Esophagus squamous epithelium (tissue), 5 donors: ENCODE measurements at places on chromosomes 7 and 10.

DNA sequence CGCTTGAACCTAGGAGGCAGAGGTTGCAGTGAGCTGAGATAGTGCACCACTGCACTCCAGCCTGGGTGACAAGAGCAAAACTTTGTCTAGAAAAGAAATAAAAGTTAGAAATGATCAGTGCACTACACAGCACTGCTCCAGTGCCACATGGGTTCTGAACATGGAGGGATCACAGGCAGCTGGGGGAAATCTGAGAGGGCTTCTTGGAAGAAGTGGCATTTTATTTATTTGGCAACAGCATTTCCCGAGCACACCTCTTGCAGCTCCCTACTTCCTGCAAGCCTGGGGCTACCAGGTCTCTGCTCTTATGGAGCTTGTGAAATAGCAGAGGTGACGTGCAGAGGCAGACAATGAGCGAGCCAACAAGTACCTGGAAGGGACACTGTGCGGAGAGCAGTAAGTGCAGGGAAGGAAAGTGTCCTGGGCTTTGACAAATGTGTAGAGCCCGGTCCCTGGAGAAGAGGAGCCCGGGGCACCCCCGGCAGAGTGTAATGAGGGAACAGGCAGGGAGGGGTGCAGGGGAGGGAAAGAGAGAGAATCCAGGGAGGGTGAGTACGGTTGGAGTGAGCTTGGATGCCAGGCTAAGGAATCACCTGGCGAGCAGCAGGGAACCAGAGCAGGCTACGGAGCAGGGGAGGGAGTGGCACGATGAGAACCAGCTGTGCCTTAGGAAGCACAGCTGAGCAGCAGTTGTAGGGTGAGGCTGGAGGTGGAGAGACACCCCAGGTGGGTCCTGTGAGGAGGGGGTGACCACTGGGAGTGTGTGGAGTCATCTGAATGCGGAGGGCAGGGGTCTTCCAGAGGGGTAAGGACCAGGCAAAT, 104.6 kb upstream of the CTBP2 start:
- no peak for DNase-seq

DNA sequence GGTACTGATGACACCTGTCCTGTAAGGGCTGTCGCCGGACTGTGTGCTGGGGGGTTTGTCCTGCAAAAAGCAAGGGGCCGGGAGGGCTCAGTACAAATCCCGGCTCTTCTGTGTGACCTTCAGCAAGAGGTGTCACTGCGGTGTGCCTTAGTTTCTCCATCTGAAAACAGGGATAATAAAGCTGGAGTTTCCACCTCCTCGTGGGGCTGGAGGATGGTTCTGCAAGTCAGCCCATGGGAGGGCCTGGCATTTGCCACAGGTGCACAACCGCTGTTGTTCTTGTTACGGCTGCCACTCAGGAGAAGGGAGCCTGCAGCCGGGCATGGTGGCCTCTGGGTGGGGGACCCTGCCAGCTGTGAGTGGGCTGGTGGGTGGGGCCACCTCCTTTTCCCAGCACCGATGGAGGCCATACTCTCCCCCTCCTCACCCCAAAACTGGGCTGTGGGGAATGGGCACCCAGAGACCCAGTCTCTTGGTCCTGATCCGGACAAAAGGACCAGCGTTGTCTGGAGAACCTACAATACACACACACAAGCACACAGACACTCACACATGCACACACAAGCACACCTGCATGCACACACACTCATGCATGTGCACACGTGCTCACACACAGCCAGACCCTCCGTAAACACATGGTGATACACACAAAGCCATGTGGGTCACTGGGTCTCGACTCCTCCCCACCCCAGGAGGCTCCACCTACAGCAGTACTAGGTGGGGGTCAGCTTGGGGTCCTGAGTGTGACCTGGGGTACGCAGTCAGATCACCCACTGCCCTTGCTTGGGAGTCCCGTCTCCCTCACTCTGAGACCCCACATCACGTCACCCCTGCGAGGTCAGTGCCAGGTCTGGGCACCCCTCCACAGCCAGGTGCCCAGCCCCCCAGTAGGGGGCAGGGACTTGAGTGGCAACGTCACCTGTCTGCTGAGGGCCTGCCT, 34.1 kb downstream of the ELFN1 start:
- no peak for DNase-seq

DNA sequence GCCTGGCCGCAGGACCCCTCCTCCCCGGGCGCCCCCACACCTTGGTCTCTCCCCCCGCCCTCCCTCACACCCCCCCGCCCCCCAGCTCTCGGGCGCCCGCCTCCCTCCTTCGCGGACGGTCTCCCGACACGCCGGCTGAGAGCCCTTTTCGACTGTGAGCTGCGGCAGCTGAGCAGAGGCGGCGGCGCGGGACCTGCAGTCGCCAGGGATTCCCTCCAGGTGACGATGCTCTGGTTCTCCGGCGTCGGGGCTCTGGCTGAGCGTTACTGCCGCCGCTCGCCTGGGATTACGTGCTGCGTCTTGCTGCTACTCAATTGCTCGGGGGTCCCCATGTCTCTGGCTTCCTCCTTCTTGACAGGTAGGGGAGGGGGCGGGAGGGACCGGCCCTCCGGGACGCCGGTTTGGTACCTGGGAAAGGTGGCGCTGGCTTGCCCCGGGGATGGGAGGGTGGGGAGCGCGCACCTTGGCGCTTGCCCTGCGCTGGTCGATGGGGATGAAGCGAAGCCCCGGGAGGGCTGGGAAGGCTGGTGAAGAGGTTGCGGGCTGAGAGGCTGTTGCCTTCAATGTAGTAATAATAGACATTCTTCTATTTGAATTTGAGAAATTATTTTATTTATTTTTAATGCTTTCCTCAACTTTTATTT, at the start of gene BMPER:
BMPER (plus strand) TSS at position 151 of the 644 bp plus-strand sequence; CDS start at position 226, 75 bp downstream.
- no peak for DNase-seq

GRCh38 chr10:73099141-73099540, 2.5 kb upstream of the P4HA1 start:
- DNase-seq: no peak

GRCh38 chr10:122655524-122656307, 43.9 kb downstream of the C10orf120 start:
- no peak for DNase-seq

GRCh38 chr10:7409732-7410168, 1.1 kb downstream of the SFMBT2 start:
- DNase-seq: no peak

DNA sequence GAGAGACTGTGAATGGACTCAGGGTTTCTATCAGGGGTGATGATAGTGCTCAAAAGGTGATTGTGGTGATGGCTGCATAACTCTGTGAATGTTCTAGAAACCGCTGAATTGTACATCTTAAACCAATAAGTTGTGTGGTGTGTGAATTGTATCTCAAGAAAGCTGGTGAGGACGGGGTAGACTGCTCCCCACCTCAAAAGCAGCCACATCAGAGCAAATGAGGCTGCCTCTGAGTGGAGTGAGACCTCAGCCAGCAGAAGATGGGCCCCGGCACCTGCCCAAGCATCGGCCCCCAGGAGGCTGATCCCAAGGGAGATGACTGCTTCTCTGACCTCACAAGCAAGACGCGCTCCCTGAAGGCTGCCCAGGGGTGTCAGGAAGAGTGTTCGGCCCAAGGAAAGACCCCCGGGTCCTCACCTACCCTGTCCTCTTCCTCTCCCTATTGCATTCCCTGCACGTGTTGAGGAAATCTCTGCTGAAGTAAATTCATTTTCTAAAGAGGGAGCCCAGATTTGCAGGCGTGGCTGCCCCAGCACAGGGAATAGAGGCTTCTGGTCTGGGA, 279.3 kb upstream of the SHH start:
- no peak for DNase-seq

DNA sequence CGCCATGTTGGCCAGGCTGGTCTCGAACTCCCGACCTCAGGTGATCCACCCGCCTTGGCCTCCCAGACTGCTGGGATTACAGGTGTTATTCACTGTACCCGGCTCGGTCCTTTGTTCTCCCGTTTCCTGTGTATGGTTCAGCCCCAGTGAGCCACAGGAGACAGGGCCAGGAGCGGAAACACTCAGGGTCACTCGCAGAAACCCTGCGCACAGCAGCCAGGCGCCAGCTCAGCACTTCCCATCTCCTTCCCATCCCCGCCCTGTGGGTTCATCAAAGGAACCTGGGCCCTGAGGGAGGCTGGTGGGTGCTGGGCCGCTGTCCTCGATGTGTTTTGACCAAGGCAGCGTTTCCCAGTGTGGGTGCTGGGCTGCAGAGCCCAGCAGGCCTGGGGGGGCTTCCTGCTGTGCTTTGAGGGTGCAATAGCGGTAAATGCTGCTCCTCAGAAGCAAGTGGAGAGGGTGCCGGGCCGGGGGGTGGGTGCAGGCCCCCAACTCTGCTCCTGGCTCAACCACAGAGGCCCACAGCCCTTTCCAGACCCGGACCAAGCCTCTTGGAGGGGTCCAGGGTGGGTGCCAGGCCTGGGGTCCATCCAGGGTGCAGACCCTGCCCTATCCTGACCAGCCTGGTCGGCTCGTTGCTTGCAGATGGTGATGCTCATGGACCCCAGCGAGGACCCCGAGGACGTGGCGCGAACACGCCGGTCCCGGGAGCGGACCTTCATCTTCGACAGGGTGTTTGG, 15.3 kb upstream of the CHST12 start:
- no peak for DNase-seq

DNA sequence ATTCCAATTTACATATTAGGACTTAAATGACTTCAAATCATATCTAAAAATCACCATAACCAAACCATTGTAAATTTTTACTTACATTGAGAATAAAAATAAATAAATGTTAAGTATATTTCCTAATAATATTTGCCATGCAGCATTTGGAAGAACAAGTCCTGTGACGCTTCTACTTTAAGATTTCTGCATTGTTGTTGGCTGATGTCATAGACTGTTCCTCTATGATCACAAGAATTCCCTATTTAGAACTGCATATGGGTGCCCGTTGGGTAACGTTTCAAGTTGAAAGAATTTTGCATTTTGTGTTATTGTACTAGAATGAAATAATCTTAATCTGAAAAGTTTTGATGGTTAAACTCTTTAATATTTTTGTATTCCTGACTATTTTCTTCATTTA, 5.1 kb upstream of the ITGB1 start:
- no peak for DNase-seq

DNA sequence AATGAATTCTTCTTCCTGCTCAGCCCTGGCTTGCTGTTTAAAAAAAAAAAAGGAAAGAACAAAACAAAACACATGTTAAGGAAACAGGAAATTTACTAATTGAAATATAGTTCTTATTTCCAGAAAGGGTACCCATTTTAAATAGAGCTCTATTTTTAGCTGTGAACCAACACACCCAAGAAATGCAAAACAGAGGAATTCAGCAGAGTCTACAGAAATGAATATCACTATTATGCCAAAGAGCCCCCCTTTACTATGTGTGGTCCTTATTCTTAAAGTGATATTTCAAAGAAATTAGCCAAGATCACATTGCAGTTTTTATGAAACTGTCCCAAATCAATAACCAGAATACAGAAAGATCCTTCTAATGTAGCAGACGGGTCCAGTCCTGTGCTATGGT, 53.7 kb downstream of the CCDC6 start:
- no peak for DNase-seq

DNA sequence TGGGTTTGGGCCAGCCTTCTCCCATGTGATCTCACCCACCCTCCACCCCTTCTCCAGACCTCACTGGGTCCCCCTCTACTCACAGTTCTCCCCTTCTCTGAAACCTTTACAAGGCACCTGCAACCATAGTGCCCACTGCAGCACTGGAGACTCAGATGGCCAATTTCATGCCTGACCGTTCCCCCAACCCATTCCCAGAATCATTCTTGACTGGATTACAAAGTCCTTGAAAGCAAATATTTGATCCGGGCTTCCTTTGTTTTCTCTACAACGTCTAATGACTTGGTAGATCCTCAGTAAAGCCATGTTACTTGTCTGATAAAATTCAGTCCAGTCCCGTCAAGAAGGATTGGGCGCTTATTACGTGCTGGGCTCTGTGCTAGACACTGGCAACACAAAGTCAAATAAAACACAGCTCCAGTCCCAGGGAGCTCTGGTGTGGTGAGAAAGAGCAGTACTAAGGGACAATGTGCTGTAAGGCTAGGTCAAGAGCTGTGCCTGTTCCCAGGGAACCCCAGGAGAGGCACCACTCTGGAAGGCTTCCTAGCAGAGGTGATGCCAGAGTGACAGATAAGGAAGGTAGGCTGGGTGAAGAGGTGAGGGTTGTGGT, 36.5 kb downstream of the SH3PXD2A start:
- DNase-seq: no peak

GRCh38 chr7:65902306-65902705, 29.4 kb downstream of the VKORC1L1 start:
- DNase-seq: no peak

GRCh38 chr7:149459540-149460452, 1.1 kb downstream of the ZNF777 start:
- DNase-seq: no peak
